ENCODE measurements at places on chromosomes 1 and 21. TPM values are rescaled to one million over a fixed set of nuclear protein-coding genes. Genes with fewer than 3 reads are reported as not detected.

SLC30A10 gene
- total RNA-seq = 0.47 TPM

DNA sequence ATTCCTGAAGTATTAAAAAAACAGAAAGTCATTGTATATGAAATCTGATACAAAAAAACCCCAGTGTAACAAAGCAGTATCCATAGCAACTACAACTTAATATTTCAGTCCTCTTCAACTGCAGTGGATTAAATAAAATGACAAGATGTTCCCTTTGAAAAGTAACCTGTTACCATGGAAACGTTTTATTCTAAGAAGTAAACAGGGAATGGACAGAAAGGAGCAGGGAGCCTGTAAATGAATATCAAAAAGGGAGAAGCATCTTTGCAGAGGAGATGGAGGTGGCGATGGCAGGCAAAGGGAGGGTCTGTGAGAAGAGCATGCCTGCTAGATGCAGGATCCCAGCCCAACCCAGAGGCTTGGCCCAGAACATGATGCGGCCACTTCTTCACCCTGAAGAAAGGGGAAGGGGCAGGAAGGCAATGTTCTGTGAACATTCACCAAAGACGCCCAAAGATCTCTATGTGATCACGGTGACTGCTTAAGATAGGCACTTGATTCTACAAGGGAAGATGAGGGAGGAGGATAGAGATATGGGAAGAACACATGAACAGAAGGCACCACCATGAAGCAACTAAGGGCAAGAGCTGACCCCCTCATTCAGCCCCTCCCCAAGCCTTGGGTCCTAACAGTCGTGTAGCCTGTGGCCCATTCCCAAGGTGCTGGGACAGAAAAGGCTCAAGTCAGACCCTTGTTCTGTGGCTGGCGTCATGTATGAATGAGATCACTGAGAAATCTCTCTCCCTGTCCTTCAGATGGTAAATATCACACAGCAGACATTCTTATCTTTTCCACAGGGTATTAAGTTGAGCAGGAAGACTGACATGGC is 200.0 kb downstream of the SLC45A1 start:
- DNase-seq = peak; percentile 41

SPRR2F gene
- not detected for total RNA-seq

IFNLR1 gene
- total RNA-seq = 4.2 TPM

- DNase-seq = no peak
Measured at GRCh38 chr1:184635347-184635979, 119.2 kb downstream of the EDEM3 start.

- DNase-seq = no peak
Measured at GRCh38 chr1:226497991-226498639, 50.4 kb upstream of the STUM start.

- no peak for DNase-seq
Measured at GRCh38 chr1:6935911-6936690, 150.8 kb downstream of the CAMTA1 start.

Measured in GM23338 (cell line).